ENCODE measurements at places on chromosomes 3 and 15.

- DNase-seq: no peak
Observed at GRCh38 chr3:192919901-192920300, 2.2 kb upstream of the MB21D2 start.

DNA sequence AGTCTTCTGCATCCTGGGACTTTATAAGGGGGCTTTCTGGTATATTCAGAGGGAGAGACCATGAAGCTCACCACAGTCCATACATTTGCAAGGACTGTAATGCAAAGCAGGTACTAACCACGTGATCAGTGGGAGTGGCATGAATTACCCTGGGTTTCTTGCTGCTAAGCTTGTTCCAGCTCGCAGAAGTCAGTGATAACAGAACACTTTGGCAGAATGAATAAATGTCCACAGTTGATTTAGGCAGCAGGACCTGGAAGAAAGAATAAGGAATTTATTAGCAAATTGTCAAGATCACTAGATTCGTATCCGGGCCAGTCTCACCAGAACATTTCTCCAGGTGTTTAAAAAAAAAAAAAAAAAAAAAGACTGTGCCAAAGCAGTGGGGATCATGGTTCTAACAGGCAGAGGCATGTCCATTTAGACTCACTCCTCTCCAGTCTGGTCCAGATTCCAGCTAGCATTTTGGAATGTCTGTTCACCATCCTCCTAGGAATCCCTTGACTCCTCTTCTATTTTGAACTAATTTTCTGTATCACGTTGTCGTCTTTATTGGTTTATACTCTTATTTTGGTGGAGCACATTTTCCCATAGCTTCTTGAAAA lies 24.5 kb downstream of the HHLA2 start:
- DNase-seq: no peak

DNA sequence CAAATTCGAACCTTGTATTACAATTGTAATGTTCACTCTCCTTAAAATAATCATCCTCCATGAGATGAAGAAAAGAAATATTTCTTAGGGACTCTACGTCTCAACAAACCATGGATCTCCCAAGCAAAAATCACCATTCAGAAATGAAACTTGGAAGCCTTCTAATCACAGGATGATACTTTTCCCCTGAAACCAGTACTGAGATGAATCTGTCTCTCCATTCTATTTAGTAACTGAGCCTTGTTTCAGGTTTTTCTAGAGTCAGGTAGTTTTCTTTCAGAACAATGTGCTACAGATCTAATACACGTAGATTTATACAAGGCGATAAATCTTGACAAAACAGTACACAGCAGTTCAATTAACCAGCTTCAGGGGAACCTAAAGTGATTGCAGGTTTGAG lies 660.1 kb upstream of the CBLB start:
- DNase-seq: no peak

GRCh38 chr15:94503293-94503692 lies 271.9 kb downstream of the MCTP2 start:
- DNase-seq: no peak

GRCh38 chr3:111582120-111582474 lies 13.0 kb downstream of the ZBED2 start:
- DNase-seq: no peak

All from activated T-helper 9 cell treated with anti-CD3 and anti-CD28 coated beads, Interleukin-2, amount 50 U/mL, for 16 hours (primary cell).